Kidney tubule cell (primary cell): ENCODE measurements at places on chromosomes 11 and 22.
A peak's percentile ranks its signal among the peaks of the same experiment; 100 is the strongest.

DNA sequence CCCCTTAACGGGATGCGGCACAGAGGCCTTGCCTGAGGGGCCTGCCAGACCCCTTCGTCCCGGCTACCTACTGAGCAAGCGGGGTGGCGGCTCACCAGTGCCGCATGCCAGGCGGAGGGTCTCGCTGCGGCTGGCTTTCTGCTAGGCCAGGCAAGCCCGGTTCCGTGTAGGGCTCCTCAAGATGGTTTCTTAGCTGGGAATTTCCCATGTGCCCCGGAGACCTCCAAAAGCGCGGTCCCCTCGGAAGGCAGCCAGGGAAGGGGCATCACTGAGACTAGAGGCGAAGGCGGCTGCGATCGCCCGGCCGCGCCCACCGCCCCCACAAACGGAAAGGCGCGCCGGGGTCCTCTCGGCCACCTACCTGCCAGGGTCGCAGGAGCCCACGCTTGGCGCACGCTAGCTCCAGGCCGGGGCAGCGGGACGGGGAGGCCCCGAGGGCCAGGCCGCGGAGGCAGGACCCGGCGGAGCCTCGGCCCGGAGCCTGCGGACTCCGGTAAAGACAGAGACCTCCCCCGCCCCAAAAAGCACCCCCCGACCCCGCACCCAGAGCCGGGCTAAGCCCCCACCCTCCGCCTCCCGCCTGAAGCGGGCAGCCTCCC lies 23.8 kb downstream of the MICAL3 start:
- no peak for DNase-seq

DNA sequence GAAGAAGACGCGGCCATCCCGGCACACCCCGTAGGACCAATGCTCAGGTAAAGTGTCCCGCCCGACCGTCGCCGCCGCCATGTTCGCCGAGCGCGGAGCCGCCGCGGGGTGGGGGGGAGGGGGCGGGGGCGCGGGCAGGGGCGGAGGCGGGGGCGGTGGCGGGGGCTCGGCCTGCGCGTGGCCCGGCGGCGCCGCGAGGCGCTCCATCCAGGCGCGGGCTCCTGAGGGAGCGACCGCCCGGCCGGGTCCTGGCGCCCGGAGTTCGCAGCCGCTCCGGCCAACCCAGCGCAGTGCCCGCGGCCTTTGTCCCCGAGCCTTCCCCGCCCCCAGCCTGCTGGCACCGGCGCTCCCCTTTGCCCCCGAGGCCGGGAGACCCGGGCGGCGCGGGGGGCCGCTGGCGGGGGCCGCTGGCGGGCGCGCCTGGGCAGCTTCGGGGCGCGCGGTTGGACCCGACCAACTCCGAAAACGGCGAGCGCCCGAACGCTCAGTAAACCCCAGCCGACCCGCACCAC lies at the start of gene PLEKHA7:
Gene PLEKHA7 (minus strand): TSS at position 94 of the 512 bp plus-strand sequence. CDS start 13 bp downstream, at position 81.
- DNase-seq: peak; percentile 20

GRCh38 chr11:12137938-12138731 lies 27.7 kb downstream of the MICAL2 start:
- DNase-seq: peak; percentile 97

DNA sequence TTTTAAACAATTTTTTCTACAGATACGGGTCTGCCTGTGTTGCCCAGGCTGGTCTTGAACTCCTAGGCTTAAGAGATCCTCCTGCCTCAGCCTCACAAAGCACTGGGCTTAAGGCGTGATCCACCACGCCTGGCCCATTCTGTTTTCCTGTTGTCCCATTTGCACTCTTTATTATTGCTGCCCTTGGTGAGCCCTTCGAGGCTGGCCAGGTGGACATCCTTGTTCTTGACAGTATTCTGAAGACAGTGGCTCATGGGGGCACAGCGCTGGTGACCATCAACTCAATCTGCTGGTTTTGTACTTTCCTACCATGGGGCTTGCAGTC lies 35.6 kb downstream of the TBC1D22A start:
- no peak for DNase-seq

DNA sequence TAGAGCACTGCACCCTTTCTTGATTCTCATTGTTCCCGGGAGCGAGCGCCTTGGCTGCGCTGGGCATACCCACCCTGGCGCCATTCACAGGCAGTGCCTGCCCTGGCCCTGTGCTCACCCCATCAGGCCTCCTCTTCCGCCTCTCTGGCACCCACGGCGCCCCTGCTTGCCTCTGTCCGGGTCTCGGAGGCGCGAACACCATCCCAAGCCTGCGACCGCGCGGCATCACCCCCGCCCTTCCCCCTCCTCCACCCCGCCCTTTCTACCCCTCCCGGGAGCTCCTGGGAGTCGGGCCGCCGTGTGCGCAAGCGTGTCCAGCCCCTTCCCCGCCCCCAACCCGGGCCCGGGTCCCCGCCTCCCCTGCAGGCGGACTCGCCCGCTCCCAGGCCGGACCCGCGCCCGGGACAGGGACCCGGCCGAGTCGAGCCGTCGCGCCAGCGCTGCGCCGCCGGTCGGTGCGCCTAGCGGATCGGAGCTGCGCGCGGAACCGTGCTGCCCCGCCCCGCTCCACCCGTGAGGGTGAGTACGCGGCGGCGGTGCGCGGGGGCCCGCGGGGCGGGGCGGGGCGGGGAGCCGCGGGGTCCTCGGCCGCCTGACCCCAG lies at the start of gene ST3GAL4:
Gene ST3GAL4 (plus strand): TSS at position 363 of the 602 bp plus-strand sequence. CDS start 50,470 bp downstream, outside the sequence.
- peak; percentile 70 for DNase-seq

GRCh38 chr22:47292546-47293320 lies 530.3 kb downstream of the TBC1D22A start:
- DNase-seq: no peak

GRCh38 chr11:69211920-69212797 lies 56.4 kb downstream of the SMIM38 start:
- DNase-seq: no peak

DNA sequence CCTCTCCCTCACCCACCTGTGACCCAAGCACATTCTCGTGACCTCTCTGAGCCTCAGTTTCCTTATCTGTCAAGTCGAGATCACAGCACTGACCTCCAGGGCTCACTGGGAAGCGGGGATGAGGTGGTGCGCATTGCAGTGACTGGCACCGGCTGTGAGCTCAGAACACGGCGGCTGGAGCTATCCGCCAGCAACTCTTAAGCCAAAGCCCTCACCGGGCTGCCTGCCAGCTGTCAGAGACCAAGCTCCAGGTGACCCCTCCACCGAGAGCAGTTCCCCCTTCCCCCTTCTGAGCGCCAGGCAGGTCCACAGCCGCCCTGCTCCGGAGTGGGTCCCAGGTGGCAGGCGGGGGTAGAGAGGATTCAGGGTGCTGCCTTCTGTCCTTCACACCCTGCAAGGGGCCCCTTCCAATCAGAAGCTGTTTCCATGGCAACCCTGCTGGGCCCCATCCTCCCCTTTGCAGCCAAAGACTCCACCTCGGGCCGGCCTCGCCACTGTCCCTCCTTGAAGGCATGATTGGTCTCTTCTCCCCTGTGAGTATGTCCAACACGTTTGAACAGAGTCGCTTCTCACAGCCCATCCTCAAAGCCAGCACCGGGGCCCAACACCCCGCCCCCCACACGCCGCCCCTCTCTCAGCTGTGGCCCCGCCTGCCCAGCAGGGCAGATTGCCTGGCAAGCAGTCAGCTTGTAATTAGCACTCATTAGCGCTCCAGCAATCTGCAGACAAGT lies 98.7 kb downstream of the WNT7B start:
- no peak for DNase-seq

DNA sequence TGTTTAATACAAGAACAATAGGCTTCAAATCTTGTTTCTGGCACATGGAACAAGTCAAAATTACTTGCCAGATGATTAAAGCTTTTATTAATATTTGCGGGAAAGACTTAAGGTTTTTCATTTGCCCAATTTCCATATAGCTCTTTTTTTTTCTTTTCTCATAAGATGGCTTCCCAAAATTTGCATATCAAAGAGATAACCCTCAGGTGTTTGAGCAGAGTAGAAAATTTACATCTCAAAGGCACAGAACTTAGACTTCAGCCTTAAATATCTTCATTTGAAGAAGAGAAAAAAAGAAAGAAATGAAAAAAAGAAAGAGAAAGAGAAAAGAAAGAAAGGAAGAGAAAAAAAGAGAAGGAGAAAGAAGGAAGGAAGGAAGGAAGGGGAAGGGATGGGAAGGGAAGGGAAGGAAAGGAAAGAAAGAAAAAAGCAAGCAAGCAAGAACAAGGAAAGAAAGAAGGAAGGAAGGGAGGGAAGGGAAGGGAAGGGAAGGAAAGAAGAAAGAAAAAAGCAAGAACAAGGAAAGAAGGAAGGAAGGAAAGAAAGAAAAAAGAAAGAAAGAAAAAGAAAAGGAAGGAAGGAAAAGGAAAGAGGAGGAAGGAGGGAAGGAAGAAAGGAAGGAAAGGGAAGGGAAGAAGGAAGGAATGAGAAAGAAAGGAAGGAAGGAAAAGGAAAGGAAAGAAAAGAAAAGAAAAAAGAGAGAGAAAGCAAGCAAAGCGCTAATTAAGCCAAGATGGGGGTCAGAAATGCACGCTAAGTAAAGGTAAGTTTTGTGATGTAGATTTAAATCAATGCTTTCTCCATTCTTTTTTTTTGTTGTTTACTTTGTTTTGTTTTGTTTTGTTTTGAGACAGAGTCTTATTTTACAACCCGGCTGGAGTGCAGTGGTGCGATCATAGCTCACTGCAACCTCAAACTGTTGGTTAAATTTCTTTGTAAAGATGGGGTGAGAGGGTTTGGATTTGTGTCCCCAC lies 20.2 kb upstream of the IFITM3 start:
- no peak for DNase-seq

GRCh38 chr22:32596471-32596870 lies 121.9 kb downstream of the FBXO7 start:
- DNase-seq: no peak

GRCh38 chr22:29049655-29050263 lies 11.9 kb downstream of the C22orf31 start:
- DNase-seq: no peak

DNA sequence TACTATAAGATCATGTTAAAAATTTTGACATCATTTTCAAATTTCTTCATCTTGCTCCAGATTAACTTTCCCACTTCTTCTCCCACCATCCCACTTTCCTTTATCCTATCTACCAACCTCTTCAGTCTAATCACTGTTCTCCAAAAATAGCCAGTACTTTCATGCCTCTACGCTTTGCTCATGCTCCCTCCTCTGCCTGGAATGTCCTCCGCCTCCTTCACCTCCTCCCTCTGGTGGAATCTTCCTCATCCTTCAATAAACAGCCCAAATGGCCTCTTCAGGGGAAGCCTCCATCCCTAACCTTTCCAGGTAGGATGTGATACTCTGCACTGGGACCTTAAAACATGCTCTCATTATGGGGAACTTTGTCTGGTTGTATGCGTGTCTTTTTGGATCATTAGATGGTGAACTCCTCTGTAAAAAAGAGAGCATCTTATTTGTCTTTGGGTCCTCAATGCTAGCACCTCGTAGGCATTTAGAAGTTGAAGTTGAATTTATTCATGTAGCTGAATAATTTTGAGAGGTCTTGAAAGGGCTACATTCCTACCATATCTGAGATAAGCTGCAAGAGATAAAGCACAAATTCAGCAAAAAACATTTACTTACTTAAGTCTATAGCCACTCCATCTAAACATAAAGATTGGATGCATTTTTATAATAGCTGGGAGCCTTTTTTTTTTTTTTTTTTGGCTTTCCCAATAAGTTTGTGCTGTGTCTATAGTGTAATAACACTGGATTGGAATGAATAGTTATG lies 8.0 kb upstream of the CSRP3 start:
- no peak for DNase-seq

DNA sequence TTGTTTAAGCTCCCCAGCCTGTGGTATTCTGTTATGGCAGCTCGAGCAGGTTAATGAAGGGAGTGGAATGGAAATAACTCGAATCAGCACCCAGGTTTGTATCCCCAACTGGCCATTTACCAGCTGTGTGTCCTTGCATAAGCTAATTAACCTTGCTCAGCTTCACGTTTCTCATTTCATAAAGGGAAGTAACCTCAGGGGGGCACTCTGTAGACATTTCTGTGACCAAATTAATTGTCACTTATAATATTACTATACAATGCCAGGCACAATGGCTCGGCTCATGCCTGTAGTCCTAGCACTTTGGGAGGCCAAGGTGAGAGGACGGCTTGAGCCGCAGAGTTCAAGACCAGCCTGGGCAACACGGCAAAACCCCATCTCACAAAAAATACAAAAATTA lies 13.8 kb downstream of the ADA2 start:
- no peak for DNase-seq

GRCh38 chr22:20155330-20156041 lies 4.6 kb upstream of the CCDC188 start:
- DNase-seq: peak; percentile 54

DNA sequence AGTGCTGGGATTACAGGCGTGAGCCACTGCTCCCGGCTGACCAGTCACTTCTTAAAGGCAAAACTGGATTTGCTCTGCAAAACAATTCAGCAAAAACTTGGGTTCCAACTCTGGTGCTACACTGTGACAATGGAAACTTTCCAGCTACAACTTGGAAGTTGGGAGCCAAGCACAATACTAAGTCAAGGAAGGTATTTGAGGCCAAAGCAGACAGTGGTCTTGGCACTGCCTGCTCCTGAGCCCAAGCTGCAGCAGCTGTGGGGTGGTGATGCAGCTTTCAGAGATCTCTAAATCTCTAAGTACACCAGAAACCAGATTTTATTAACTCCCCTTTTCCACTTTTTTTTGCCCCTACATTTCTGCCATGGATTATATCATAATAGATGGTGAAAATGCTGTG lies 17.5 kb downstream of the ADM start:
- no peak for DNase-seq

DNA sequence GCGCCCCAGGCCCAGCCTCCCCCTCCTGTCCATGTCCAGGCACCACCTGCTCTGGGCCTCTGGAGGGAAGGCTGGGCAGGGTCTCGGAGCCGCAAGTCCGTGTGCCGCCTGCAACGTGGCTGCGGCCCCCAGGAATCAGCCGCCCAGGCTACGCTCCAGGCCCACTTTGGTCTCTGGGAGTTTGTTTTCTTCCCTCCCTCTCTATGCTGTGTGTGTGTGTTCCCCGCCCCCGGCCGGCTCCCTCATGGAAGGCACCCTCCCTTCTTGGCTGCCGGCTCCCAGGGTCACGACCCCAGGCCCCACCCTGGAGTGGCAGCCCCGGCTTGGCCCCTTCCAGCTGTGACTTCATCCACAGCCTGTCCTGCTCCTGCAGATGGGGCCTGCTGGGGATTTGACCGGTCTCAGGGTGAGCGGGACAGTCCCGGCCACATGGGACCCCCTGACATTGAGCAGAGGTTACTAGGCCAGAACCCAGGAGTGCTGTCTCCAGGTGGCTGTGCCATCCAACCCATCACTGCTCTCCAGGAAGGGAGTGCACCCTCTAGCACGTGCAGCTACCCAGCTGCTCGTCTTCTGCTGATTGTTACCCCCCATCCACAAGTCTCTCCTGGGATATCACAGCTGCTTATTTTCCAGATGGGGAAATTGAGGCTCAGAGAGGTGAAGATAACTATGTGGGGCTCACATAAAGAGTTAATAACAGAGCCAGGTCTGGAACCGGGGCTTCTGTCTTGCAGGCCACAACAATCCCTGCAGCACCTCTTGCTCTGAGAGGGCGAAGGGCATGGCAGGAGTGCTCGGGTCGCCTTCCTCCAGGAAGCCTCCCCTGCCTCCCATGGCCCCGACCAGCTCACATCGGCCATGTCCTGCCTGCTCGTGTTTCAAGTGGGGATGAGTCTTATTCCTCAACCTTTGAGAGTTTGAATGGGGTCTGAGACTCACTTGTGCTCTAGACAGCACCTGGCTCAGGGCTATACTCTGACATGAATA lies 2.8 kb upstream of the LIF start:
- DNase-seq: peak; percentile 72
